ENCODE measurements at places on chromosomes 3 and 15.

- DNase-seq = no peak
These were observed 58.0 kb downstream of the HRH1 start for GRCh38 chr3:11212299-11212608.

GRCh38 chr3:82791241-82791640 is 1029.8 kb upstream of the GBE1 start:
- no peak for DNase-seq

DNA sequence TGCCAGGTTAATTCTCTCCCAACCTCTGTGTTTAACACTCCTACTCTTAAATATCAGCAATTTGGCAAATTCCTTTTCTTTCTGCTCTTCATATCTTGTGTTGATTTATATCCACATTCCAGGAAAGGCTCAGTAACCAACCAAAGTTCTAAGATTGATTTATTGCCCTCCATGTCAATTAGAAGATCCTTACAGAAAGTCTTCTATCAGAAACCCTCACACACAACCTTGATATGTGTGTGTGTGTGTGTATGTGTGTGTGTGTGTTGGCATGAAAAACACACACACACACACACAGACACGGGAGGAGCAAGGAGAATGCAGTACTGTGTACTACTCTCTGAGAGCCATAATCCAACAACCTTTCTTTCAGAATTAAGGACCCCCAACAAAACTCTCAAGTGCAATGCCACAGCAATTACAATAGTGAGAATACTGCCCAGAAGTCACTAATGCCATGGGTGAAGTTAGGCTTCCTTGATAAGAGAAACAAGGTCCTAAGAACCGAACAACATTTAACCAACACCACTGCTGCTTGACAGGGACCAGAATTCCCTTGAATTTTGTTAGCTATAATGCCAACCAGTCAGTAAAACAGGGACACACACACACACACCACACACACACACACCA is 1.1 kb downstream of the LSAMP start:
- no peak for DNase-seq

DNA sequence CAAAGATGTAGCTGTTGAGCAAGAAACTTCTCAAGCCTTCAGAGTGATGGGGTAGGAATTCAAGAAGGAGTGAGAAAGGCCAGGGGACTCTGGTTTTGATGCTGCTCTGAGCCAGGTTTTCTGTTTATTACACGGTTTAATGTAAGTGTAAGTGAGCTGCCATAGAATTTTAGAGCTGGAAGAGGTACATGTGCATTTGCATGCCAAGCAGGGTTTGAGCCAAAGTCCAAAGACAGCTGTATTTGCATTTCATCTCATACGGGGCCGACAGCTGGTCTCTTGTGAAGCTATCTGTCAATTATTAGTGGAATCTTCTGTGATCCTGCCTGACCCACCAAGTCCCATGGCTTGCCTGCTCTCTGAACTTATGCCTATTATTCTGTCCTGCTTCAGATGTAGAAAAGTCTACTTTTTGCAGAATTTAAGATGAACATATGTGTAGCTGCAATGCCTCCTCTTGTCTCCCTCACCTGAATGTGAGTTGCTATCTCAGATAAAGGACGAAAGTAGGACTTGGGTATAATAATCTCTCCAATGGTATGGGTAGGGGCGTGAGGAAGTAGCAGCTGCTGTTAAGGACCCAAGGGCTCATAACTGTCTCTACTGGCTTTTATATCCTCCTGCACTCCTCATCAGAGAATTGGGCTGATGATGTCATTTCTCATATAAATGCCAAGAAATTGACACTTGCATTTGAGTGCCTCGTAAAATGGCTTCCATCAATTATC is 160.0 kb downstream of the SQOR start:
- no peak for DNase-seq

DNA sequence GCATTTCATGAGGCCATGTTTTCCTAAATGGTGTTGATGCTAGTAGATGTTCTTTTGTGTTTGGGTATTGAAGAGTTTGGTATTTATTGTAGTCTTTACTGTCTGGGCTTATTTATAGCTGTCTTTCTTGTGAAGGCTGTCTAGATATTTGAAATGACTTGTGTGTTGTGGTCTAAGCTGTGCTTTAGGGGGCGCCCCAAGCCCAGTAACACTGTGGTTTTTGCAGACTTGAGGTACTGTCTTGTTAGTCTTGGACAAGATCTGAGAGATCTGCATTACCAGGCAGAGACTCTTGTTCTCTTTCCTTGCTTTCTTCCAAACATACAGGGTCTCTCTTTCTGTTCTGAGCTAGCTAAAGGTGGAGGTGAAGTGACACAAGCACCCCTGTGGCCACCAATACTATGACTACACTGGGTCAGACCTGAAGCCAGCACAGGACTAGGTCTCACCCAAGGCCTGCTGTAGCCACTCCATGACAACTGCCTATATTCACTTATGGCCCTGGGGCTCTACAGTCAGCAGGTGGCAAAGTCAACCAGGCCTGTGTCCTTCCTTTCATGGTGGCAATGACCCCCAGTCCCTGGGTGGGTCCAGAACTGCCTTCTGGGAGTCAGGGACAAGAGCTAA is 152.1 kb upstream of the TBC1D5 start:
- no peak for DNase-seq

DNA sequence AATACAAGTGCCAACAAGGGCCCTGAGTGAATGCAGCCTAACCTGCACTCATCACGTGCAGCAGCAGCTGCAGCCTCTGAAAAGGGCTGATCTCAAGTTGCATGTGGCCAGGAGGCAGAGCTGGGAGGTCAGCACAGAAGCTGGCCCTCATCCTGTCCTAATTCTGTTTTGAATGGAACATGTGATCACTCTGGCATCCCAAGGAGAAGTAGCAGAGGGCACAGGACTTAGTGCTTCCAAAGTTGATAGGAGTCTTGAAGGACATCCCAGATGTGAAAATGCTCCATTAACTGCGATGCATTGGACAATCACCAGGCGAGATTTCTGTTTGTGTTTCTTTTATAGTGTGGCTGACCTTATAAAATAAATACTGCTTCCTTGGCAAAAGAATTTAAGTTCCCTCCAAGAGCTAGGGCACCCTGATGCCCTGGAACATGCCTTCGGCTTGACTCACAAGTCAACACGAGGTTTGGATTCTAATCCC is 31.6 kb upstream of the STAG1 start:
- no peak for DNase-seq

- no peak for DNase-seq
These were observed 158.6 kb upstream of the NR2F2 start for GRCh38 chr15:96171853-96172296.
